Fibroblast of lung (primary cell): ENCODE measurements at places on chromosomes 2 and 18. TPM values are rescaled to one million over a fixed set of nuclear protein-coding genes. Genes with fewer than 3 reads are reported as not detected.

DNA sequence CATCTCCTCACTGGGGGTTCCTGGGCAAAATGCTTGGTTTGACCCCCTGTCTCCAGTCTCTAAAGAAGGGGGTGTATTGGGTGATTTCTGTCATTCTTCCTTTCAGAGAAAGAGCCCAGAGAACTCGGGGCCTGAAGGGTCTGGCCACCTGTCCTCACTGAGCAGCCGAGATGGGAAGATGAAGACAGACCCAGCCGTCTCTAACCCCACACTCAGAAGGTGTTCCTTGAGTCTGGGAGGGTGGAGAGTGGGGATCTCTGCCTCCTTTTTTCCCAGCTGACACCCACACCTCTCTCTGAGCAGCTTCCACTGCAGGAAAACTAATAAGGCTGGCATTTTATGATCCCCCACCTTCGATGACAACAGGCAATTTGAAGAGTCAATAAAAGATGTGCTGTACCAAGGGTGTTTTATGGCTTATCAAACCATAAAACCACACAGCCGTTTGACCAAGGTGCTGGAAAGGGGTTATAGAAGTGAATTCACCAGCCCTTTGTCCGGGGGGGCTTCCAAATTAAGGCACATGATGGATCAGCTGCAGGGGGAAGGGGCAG lies 213.8 kb downstream of the SMAD2 start:
- H3K4me1 ChIP-seq: no peaks in the 10 kb centered on the region
- H3K27ac ChIP-seq: no peak overlapping the region
- DNase-seq: no peak
- no peaks in the 10 kb centered on the region for H3K36me3 ChIP-seq
- H3K4me3 ChIP-seq: no peak overlapping the region

GRCh38 chr2:168136392-168136977 lies 110.9 kb downstream of the STK39 start:
- no peaks in the 10 kb centered on the region for H3K27me3 ChIP-seq
- H3K36me3 ChIP-seq: peaks cover 2% of the 10 kb centered on the region
- no peak overlapping the region for H3K27ac ChIP-seq

GRCh38 chr2:19070886-19071285 lies 287.5 kb downstream of the OSR1 start:
- peaks cover 7% of the 10 kb centered on the region for H3K4me1 ChIP-seq
- H3K27ac ChIP-seq: no peak overlapping the region
- peak; percentile 95 for DNase-seq

DNA sequence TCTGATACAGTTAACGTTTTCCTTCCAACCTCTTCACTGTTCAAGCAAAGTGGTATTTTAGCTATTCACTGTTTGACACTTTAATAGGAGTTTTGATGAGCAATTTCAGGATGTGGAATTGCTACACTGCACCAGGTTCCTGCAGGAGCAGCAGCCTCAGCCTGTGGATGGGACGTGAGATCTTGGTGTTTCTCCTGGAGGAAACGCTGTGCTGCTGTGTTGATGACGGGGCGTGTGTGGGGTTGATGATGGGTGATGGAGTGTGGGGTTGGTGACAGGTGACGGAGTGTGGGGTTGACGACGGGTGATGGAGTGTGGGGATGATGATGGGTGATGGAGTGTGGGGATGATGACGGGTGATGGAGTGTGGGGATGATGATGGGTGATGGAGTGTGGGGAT lies 98.9 kb downstream of the RTP5 start:
- DNase-seq: no peak
- H3K27me3 ChIP-seq: no peaks in the 10 kb centered on the region
- H3K4me3 ChIP-seq: no peak overlapping the region
- no peak overlapping the region for H3K27ac ChIP-seq

- no peak overlapping the region for H3K27ac ChIP-seq
- no peaks in the 10 kb centered on the region for H3K36me3 ChIP-seq
- DNase-seq: no peak
- no peaks in the 10 kb centered on the region for H3K27me3 ChIP-seq
- H3K4me1 ChIP-seq: no peaks in the 10 kb centered on the region
- H3K4me3 ChIP-seq: no peak overlapping the region
Observed at GRCh38 chr2:142285480-142285879, 154.7 kb upstream of the LRP1B start.

DNA sequence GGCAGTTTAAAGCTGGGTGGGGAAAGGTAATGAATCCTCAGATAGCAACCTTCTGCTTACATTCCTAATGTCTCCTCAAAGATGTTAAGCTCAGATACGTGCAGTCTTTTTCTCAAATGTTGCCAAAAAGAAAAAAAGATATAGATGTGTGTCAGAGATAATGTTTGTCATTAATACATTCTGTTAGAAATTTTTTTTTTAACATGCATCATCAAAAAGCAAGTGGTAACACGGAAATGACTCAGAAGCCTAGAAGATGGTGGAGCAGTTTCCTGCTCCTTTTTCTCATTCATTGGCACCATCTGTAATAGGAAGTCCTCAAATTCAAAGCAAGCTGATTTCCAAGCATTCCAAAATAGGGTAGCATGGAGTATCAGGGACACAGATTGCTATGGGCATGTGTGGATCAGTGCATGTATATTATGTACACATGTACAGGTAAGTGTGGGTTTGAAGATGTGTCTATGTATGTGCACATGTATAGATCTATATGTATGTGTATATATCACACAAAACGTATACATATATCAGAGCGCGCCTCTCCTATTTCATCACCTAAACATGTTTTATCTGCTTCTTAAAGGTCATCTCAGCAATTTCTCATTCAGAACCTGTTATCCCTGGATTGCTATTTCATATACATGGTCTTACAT lies 79.9 kb upstream of the ITGB6 start:
- H3K4me3 ChIP-seq: no peak overlapping the region
- DNase-seq: peak; percentile 62
- peaks cover 1% of the 10 kb centered on the region for H3K36me3 ChIP-seq

- no peak for DNase-seq
- H3K27me3 ChIP-seq: no peaks in the 10 kb centered on the region
- H3K4me1 ChIP-seq: peaks cover under 1% of the 10 kb centered on the region
- H3K36me3 ChIP-seq: peaks cover 19% of the 10 kb centered on the region
- H3K27ac ChIP-seq: no peak overlapping the region
Observed at GRCh38 chr2:46977280-46977665, 61.7 kb upstream of the MCFD2 start.

Gene ANTXR1
- total RNA-seq: 44.6 and 45.5 TPM in 2 replicates

Gene ALPG
- total RNA-seq: not detected in 2 replicates
